ENCODE measurements at places on chromosomes 12 and 14.

DNA sequence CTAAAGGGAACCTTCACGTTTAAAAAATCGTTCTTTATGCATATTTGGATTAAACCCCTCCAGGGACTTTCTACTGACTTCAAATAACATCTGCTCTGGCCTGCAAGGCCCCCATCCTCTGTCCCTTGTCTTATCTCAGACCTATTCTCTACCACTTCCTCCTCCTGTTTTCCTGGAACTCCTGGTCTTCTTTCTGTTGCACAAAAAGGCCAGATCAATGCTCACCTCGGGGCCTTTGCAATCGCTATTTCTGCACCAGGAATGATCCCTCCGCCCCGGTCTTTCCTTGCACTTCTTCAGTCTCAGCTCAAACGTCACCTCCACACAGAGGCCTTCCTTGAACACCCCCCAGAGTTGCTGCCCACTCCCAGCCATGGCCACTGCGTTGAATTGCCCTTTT lies 57.6 kb upstream of the BEGAIN start:
- no peak for DNase-seq

DNA sequence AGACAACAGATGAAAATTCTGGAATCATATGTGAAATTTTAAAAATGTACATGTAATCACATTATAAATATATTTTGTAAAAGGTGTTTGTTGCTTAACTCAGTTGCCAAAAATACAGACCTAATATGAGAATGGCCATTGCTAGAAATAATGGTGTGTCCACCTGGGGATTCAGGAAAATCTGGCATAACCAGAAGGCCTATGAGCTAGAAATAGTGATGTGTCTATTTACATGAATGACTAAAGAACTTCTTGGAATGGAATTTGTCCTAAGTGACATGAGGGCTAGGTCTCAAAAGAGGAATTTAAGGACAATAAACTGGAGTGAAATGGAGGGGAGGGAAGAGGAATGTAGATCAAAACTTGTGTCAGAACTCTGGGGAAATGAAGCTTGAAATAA lies 126.4 kb downstream of the PTPRR start:
- DNase-seq: no peak

DNA sequence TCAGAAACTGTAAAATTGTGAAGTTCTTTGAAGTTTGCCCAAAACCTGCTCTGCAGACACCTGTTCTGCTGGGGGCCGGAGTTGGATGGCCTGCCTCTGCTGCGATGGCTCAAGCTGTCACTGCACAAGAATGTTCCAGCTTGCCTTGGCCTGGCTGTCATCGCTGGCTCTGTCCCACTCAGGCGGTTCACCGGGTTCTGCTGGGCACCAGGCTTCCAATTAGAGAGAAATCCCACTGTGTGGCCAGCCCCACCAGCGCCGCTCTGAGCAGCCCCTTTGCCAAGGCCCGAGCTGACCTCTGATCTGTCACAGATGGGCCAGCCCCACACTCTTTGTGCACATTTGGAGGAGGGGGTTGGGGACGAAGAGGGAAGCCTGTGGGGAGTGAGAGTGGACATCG lies 71.7 kb upstream of the GPATCH2L start:
- DNase-seq: no peak

- DNase-seq: no peak
Observed at GRCh38 chr14:50086321-50086711, 30.1 kb downstream of the VCPKMT start.

GRCh38 chr14:77230914-77231313 lies 40.1 kb downstream of the NGB start:
- no peak for DNase-seq
